ENCODE measurements at places on chromosomes 1 and 21.

DNA sequence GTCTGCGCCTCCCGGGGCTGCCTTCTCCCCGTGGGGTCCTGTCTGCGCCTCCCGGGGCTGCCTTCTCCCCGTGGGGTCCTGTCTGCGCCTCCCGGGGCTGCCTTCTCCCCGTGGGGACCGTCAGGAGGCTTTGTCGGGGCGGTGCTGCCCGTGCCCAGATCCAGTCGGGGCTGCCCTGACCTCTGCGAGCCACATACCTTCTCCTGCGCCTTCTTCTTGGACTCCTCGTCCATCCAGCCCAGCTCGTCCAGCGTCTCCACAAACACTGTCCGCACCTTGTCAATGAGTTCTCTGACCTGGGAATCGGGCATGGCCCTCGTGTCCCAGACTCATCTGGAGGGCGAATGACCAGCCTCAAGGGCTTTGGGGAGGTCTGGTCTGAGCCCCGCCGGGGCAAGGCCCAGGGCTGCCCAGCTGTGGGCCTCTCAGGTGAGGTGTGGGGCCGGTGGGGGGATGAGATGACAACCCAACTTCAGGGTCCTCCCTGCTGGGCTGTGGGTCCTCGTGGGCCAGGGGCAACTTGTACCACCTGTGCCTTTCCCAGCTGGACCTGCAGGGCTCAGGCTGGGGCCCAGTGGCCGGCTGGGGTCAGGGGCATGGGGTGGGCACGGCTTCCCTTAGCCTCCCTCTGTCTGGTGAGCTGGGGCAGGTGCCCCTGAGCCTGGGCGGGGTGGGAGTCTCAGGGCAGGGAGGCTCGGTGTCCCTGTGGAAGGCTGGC, 9.4 kb downstream of the PRXL2B start:
- DNase-seq = no peak

DNA sequence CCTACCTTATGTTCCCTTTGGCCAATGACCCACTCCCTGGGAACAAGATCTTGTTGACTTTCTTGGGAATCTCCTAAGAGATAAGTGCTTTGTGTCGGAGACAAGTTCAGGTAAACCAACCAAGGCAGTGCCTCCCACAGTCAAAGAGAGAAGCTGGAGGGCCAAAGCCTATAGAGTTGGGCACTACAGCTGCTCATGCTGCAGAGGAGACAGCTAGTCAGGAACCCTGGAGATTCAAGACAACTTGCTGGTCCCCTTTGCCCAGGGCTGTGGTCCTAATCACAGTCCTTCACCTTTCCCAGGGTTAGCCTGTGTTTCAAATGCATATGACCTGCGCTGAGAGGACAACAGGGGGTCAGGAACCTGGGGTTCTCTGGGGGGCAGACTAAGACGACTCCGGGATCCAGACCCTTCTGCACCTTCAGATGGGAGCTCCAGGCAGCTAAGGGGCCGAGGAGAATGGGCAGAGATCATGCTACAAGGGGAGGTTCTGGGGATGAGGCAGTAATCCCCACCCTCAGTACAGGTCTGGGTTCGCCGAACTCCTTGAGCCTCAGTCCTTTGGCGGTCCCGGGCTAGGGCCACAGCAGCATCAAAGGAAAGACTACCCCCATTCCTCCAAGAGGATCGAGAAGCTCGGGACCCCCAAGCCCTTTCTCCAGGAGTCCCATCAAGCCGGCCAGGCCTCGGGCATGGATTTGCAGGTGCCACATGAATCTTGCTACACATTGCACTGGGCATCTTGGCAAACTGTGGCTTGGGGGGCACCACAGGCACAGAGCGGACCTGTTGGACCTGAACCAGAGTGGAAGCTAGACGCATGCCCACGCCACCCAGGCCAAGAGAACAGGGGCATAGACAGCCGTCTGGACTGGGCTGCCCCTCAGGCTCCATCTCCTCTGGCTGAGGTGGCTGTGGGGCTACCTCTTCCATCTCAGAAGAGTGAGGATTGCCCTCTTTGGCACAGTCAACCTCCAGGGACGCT, 2.0 kb upstream of the USF1 start:
- no peak for DNase-seq

DNA sequence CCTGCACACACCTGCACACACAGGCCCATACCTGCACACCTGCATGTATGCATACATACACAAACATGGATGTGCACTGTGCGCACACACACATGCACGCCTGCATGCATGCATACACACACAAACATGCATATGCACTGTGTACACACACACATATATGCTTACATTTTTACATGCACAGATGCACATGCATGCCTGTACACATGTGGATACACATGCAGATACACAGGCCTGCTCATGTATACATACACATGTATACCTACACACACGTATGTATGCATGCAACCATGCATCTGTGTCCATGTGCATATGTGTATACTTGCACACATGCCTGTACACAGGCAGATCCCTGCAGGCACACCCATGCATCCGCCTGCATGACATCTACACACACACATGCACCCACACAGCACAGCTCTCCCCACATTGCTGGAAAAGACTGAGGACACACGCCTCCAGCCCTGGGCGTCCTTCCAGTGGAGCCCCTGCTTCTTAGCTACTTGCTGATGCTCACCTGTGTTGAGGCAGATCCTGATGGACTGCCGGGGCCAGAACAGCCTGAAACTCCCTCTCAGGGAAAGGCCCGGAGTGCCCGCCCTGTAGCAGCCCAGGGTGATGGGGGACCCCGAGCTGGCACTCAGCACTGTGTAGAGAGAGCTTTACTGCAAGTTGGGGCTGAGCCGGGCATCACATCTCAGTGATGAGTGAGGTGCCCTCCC, 28.6 kb downstream of the KRTAP10-1 start:
- no peak for DNase-seq

DNA sequence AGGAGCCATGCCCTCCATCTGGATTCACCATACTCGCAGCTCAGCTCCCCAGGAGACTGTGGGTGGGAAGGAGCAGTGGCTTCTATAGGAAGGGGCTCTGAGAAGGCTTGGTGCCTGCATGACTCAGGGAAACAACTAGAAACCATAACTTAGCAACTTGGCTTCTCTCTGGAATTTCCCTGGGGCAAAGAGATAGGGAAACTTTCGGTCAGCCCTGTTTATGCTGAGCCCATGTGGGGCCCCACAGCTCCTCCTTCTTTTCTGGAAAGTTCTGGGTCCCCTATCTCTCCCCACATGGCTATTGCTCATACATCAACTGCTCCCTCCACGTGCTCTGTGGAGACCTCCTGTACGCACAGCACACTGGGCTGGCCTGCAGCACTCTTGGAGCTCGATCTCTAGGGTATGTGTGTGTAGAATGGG, 39.3 kb downstream of the PLEKHA6 start:
- no peak for DNase-seq

DNA sequence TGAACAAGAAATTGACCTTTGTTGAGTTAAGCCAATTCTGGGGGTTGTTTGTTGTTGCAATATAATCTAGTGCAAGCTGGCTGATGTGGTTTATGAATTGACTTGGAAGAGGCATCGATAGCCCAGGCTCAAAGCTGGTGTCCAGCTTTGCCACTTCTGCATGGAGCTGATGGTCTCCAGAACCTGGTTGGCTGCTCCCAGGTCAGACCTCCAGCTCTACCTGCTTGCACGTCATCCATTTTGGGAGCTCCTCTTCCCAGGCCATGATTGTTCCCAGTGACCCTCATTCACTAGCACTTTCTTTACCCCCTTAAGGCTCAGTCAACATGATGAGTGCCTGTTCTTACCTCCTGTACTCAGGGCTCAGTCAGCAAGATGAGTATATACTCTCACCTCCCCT, 5.8 kb upstream of the AJAP1 start:
- DNase-seq = no peak

GRCh38 chr1:178055093-178055492, 38.8 kb upstream of the RASAL2 start:
- no peak for DNase-seq

GRCh38 chr1:209621741-209622655, 30.2 kb downstream of the LAMB3 start:
- no peak for DNase-seq

GRCh38 chr1:220843481-220844011, 35.7 kb upstream of the HLX start:
- no peak for DNase-seq

DNA sequence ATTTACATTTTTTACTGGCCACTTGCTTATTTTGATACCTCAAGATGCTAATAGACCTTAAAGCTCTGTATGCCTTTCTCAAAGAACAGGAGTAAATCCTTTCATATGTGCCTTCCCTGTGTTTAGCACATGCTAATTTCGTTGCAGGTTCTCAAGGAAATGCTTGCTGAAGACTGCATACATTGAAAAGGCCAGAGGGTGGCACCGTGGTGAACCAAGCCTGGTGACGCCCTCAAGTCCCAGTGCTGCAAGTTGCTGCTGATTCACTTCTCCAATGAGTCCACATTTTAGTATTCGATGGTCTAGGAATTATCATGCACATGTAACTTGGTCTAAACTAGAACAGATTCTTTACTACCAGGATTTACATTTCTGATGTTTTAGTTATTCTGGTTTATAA, 94.1 kb downstream of the CLDN17 start:
- no peak for DNase-seq

DNA sequence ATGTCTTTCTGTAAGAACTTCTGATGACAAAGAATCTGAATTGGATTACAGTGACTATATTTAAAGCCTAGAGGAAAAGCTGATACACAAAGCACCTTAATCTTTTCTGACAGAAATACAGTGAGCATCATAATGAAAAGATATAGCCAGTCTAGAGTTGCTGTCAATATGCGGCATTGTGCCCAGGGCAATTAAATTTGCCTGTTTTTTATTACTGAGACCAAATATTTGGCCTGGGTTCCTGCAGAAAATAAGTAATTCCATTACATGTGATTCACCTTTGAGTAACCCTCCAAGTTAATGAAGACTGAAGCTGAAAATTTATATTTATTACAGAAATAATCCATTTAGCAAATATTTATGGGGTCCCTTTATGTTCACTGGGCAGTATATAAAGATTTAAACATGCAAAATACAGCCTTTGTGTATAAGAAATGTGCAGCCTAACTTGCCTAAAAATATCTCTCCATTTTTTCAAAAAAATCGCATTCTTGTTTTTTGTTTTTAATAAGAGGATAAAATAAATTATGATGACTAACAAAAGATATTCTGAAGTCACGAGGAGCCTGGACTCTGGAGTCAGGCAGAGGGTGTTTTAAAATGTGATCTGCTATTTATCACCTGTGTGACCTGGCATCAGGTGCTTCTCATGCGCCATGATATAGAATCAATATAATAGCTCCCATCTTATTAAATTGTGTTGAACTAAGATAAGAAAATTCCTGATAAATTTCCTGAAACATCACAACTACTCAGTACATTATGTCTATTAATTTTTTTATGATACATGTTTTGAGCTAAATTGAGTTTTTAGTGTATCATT, 83.6 kb downstream of the SGIP1 start:
- DNase-seq = no peak

- no peak for DNase-seq
Observed at GRCh38 chr1:56830052-56830451, 10.8 kb upstream of the FYB2 start.

DNA sequence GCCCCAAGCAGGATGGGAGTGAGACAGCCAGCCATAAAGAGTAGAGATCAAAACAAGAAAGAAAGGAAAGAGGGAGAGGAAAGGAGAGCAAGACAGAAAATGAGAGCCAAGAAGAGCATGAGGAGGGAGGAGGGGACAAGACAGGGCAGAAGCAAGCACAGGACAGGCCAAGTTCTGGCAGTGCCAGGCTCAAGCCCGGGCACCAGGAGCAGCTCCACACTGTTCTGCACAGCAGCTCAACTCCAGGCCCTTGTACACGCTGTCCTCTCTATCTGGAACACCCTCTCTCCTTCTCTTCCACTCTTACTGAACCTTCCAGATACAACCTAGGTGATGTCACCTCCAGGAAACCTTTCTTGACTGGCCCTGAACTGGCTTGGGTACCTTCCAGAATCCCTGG, 11.7 kb downstream of the IFFO2 start:
- no peak for DNase-seq

DNA sequence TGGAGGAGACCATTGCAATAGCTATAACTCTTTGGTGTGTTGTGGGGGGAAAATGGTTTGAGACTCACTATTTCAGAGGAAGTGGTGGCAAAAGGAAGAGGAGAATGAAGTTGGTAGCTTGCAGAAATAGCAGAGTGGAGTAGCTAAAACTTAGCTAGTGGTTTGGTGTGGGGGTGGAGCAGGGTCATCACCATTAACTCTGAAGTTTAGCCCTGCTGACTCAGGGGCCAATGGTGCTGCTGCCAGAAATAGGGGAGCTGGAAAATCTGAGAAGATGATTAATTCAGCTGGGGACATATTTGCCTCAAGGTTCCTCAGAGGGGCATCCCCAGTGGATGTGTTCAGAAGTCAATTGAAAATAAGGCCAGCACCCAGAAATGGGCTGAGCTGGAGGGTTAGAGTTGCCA, 65.4 kb downstream of the RUNX1 start:
- no peak for DNase-seq

- DNase-seq = no peak
Observed at GRCh38 chr1:211324992-211325775, 1.4 kb upstream of the TRAF5 start.

DNA sequence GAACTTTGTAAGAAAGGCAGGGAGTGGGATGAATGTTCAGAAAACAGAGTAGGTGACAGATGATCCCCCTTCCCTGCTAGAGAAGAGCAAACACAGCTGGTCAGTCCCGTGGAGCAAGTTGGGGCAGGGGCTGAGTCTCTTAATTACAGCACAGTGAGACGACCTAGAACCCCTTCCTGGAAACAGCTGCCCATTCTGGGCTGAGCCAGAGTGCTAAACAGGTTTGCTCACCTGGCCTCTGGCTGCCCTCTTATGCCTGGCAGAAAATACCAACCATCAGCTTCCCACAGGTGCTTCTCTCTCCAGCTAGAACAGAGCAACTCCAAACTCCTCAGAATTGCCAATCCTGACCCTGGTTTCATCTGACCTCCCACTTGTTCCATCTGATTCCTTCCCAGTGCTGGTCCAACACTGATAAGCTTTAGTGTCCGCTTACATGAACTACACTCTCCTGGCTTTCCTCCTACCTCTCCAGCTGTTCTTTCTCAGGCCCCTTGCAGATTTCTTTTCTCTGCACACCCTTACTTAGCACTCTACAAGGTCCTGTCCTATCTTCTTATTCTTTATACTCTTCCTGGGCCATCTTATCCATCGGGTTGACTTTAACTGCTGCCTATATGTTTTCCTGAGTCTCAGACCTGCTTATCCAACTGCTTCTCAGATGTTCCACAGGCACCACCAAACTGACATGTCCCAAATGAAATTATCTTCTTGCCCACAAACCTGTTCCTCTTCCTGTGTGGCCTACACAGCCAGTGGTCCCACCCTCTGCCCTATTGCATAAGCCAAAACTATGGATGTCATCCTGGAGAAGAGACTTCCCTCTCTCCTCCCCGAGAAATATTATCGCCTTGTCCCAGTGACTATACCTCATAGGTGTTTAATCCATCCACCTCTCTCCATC, 22.6 kb upstream of the COL9A2 start:
- no peak for DNase-seq

- DNase-seq = no peak
Observed at GRCh38 chr1:22163137-22163536, 20.2 kb upstream of the WNT4 start.

DNA sequence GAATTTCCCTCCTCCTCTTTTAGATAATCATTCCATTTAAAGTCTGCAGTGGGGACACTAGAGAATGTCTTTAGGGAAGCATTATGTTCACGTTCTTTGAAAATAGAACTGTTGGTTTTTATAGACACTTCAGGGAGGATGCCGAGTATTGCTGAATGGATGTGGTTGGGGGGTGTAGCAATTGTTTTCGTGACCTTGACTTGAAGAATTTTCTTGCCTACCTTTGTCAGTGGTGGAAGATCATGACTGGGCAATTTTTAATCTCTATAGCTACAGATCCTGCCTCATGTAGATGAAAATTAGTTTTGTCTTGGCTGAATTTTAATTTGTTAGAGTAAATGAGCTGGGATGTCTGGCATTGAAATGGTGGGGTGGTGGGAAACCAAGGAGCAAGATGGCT, 3.8 kb downstream of the SMG7 start:
- no peak for DNase-seq

Measured in mesothelial cell of epicardium (in vitro differentiated cells).